Left renal pelvis (tissue), 4 donors: ENCODE measurements at places on chromosomes 12 and 14. TPM values are rescaled to one million over a fixed set of nuclear protein-coding genes. Genes with fewer than 3 reads are reported as not detected.
A peak's percentile ranks its signal among the peaks of the same experiment; 100 is the strongest.

DNA sequence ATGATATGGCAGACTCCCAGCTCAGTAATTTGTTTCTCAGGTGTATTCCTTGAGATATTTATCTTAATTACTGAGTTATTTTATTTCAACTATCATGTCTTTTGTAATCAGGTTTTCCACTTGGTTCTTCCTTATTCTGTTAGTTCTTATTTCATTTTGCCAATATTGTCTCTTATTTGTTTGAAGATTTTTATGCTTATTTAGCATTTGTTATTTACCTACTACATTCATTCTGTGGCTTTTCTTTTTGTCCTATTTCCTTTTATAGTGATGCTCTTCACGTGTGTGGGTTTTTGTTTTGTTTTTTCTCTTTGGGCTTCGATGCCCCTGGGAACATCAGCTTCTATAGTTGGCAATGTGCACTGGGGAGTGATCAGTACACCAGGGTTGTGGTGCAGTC is 40.5 kb upstream of the CRADD start:
- DNase-seq: no peak

DNA sequence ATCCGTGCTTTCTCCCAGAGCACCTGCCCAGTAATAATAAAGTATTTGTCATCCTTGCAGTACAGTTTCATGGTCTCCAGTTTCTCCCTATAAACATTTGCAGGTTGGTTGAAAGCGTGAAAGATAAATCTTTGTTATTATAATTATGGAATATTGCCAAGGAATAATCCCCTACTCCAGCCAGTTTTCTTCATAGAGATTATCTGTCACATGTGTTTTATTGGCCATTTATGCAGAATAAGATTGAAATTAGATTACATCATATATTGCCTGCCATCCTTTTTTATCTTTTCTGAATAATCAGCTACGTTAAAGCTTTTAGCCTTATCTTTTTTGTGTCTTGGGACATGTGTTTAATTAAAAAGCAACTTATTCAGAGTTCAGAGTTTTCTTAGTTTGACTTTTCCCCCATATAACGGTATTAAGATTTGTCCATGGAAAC is 168.0 kb downstream of the KICS2 start:
- no peak for DNase-seq

The RAB21 gene
- polyA plus RNA-seq: 74.6 TPM

GRCh38 chr12:10101042-10101579 is 2.3 kb upstream of the CLEC1A start:
- no peak for DNase-seq

DNA sequence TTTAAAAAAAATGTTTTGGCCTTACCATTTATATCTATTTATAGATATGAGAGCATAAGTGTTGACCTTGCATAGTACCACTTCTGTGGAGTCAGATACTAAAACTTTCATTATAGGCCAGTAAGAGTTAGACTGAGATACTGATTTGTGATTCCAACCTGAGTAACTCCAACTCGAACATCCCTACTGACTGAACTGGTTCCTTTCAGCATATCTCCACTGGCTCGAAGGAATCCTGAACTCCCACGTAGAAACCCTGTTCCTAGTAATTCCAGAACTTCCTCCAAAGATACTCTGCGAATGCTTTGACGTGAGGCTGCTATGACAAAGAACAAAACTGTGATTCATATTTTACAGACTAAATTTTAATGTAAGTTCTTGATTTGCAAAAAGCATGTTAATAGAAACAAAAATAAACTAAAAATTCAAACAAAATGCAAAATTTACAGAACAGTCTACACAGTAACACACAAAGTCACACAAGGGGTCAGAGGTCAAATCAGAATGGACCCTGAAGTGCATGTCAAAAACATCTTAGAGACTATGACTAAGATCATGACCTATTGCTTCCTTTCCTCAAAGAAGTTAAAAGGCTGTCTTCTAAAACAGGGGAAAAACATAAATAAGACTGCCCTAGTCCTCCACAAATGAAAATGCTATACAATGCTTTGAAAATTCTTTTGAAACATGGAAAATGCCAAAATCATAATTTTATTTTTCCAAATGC is 31.5 kb downstream of the HEATR5A start:
- no peak for DNase-seq

- no peak for DNase-seq
Measured at GRCh38 chr12:103175625-103176024, 218.2 kb downstream of the ASCL1 start.

DNA sequence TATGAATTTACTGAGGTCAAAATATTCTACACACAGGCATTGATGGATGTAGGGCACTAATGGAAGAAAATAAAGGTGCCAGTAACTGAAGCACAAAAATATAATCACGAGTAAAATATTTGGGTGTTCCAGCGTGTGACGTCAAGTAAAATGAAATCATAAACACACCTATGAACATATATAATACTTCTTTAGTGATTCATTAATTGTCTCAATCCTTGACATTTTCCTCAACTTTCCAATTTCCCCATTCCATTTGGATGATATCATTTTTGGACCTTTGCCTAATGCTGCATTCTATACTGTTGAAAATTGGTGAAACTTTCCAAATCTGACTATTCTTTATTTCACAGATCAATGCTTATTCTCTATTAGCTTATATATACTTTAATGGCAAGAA is 649.3 kb downstream of the GALC start:
- no peak for DNase-seq

DNA sequence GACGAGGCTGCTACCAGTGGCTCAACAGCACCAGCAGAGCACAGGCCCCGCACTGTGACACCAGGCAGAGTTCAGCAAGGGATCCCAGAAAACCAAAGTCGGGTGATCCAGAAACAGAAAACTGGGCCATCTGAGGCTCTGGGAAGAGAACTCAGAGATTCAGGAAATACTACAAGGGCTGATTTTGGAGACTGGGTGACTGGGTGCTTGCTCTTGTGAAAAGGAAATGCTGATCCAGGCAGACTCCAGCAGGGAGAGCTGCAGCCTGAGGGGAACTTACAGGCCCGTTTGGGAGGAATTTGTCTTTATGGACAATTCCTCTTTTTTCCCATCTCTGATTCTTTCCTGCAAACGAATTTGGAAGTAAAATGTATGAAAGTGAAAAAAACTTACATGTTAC is 28.2 kb downstream of the FOXN3 start:
- DNase-seq: no peak

- DNase-seq: no peak
Measured at GRCh38 chr14:73700325-73700724, 13.9 kb downstream of the PNMA1 start.

GRCh38 chr12:9133216-9133916 is 17.6 kb upstream of the A2M start:
- no peak for DNase-seq

- no peak for DNase-seq
Measured at GRCh38 chr12:69343885-69344612, 4.1 kb upstream of the LYZ start.

- DNase-seq: peak; percentile 46
Measured at GRCh38 chr12:3034067-3034750, 43.0 kb upstream of the TSPAN9 start.

GRCh38 chr12:88982694-88983093 is 369.6 kb downstream of the DUSP6 start:
- no peak for DNase-seq

The TSHR gene
- polyA plus RNA-seq: 0.14 TPM

The SERPINA12 gene
- polyA plus RNA-seq: 0.37 TPM

DNA sequence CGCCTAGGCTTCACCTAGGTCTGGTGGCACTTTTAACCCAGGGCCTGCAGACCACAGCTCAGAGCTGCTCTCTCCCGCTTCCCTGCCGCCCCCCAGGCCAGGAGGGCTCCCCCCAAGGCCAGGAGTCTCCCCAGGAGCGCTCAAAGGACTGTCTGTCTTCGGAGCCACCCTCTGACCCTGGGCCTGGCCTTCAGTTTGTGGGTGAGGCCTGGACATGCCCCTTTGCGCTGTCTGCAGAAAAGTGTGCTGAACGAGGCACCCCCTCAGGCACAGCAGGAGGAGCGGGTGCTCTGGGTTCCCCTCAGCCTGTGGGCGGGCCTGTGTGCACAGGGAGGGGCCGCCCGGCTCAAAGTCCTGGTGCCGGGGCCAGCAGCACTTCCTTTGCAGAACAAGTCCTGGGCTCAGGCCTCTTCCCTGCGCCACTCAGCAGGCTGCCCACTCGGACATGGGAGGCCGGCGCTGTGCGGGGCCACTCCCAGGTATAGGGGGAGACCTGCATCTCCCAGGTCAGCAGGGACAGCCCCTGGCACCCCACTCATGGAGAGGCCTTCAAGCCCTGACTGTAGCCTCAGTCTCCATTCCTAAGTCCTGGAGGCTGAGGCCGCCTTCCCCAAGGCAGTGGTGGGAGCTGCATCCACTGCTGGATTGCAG is 14.3 kb downstream of the DEGS2 start:
- no peak for DNase-seq

The CD27 gene
- 0.82 TPM for polyA plus RNA-seq

The MLF2 gene
- 195 TPM for polyA plus RNA-seq

The DNAI7 gene
- polyA plus RNA-seq: 5.4 TPM

The LAG3 gene
- 6.2 TPM for polyA plus RNA-seq

DNA sequence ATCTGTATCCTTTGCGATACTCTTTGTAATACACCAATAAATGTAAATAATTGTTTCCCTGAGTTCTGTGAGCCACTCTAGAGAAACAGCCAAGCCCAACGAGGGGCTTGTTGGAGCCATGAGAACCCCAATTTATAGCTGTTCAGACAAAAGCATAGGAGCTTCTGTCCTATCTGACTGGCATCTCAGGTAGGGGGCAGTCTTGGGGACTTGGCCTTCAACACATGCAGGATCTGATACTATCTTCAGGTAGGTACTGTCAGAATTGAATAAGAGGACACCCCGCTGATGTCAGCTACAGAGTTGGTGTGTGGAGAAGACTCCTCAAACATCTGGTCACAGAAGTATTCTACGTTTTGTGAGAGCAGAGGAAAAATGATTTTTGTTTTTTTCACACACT is 25.3 kb downstream of the TXNDC16 start:
- DNase-seq: no peak

DNA sequence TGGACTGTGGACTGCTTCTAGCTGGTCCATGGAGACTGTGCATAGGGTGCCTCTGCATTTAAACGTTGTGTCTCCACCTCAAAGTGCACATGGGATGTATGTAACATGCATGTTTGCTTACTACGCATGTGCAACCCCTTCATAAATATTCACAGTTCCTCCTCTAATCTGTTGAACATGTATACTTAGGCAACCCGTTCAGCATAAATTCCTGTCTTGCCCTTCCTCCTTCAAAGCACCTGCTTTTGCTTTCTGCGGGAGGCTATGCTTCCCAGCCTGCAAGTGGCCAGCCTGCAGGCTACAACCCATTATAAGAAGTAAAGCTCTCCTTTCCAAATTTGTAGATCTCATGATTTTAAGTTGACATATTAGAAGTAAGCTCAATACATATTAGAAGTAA is 33.0 kb upstream of the OVCH1 start:
- DNase-seq: no peak

DNA sequence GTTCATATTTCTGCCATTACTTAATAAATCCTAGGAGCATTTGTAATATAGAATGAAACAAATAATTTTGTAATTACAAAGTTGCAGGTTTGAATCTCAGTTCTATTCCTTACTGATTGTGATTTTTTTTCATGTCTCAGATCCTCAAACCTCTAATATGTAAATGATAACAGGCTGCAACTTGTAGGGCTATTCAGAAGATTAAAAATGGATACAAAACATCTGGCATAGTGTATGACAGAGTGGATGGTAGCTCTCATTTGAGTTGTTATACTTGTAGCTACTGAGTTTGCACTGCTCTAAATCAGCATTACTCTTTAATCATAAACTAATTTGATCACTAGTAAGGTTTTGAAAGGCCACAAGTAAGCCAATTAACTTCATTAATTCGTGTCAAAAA is 406.3 kb upstream of the MGAT4C start:
- no peak for DNase-seq

DNA sequence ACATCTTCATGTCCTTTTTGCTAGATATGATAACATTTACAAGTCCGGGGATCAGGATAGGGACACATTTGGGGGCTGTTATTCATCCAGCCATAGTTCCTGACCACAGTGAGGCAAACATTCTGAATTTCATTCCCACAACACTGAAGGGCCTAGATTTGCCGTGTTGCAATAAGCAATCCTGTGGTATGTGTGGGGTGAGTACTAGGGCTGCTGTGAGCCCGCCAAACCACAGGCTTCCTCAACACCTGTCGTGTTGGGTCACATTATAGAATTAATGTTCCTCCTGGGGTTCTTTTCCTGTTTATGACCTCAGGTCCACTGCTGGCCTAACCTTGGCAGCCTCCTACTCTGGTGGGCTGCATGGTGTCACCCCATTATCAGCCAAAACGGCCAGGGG is 119.2 kb downstream of the TBC1D30 start:
- DNase-seq: no peak

The HOXC13 gene
- not detected for polyA plus RNA-seq

The YY1 gene
- polyA plus RNA-seq: 132 TPM

- DNase-seq: no peak
Measured at GRCh38 chr14:105066240-105067071, 1.2 kb upstream of the GPR132 start.

DNA sequence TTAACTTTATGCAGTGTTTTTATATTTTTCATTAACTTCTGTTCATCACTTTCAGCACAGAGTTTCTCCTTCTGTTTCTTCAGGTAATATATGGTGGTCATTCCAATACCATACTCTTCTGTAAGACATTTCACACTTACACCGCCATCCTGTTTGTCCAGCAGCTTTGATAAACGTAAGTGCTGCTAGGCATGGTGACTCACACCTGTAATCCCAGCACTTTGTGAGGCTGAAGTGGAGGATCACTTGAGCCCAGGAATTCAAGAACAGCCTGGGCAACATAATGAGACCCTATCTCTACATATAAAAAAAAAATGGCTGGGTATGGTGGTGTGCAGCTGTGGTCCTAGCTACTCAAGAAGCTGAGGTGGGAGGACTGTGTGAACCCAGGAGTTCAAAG is 55.8 kb downstream of the EXOC5 start:
- no peak for DNase-seq

GRCh38 chr14:36105401-36105800 is 71.1 kb downstream of the PTCSC3 start:
- no peak for DNase-seq

GRCh38 chr14:31692376-31692781 is 131.2 kb downstream of the NUBPL start:
- no peak for DNase-seq

DNA sequence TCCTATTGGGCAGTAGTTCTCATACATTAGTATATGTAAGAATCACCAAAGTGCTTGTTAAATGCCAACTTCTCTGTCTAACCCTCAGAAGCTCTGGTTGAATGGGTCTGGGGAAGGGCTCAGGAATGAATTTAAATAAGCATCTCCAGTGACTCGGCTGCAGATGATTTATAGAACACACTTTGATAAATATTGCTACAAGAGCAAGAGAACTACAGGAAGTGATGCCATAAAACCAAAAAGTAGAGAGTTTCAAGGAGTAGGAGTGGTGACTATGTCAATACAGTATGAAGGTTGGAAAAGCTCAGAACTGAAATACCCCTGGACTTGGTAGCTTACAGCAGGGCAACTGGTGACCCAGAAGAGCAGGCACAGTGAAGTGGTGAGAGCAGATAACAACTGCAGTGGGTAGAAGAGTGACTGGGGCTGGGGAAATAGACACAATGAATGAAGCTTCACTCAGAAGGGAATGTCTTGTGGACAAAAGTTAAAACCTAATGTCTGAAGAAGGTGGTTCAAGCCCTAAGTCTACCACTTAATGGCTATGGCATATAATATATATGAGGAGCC is 8.0 kb upstream of the PLEKHA5 start:
- DNase-seq: no peak
